Smooth muscle cell of the coronary artery (primary cell): ENCODE measurements at places on chromosomes 5 and 9. TPM values are rescaled to one million over a fixed set of nuclear protein-coding genes. Genes with fewer than 3 reads are reported as not detected.

Gene BNC2
- total RNA-seq: 11.0 and 29.6 TPM in 2 replicates

Gene STK32A
- total RNA-seq: 0.82 and 2.0 TPM in 2 replicates

Gene SLC27A6
- under 0.01 TPM in 1 of 2 replicates, not detected in the other for total RNA-seq

Gene PLK2
- total RNA-seq: 102 and 1,550 TPM in 2 replicates

Gene GNPDA1
- total RNA-seq: 38.2 and 81.9 TPM in 2 replicates
